Left hindlimb (tissue), 1 donor: ENCODE measurements at places on chromosomes 6 and 20.

DNA sequence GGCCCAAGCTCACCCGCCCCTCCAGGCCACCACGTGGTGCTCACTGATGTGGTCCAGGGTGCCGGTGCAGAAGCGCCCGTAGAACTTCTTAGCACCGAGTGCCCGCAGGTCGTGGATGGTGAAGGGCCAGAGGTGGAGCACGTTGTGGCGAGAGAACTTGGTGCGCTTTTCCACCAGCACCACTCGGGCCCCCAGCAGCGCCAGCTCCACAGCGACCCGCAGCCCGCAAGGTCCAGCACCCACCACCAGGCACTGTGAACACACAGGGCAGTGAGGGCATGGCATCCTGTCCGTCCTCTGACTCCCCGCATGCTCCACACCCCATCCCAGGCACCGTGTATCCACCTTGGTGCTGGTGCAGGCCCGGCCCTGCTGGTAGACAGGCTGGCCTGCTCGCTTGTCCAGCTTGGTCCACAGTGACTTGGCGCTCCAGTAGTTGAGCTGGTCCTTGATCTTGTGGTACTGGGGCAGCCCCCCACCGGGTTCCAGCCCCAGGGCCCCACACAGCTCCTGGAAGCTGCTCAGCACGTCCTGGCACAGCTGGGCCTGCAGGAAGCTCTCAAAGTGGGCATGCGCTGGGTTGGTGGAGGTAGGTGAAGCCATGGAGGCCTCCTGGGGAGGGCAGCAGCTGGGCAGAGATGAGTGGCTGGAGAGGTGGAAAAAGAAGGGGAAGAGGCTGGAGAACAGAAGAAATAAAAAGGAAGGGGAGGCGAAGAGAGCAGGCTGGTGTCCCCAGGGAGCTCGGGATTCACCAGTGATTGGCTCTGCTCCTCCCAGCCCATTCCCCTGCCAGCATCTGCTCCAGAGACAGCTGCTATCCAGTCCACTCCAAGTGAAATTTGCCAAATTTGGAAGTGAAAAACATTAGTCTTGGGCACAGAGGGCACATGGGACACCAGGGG lies 1.7 kb downstream of the MICAL1 start:
- peak; percentile 76 for DNase-seq

- no peak for DNase-seq
These were observed 28.2 kb downstream of the GSTA2 start for GRCh38 chr6:52735071-52735470.

- no peak for DNase-seq
These were observed 156.4 kb downstream of the ASCC3 start for GRCh38 chr6:100724696-100725095.

DNA sequence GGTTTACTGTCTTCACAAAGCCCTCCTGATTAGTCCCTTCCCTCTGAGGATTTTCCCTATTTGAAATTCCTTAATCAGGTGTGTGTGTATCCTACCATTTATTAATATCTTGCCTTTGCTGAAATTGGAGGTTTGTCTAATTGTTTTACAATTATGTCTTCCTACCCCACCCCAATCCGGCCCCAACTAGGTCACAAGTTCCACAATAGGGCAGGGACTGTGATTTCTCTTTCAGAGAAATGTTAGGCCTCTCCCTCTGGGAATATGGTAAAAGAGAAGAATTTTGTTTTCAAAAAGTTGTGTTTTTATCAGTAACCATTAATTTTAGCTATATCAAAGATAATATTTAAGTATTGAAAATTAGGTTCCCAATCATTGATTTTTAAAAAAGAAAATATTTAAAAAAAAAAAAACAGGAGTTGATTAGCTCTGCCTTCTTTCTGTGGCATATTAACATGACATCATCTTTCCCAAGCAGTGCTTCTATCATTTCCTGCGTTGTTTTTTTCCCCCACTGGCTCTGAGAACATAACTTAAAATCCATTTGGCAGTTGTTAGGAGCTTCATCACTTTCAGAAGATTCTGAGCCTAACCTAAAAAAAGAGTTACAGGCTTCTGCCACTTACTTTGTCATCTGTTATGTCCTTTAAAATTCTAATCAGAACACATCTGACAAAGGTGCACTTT lies 36.1 kb downstream of the BLOC1S5 start:
- no peak for DNase-seq

GRCh38 chr6:6694368-6694780 lies 105.9 kb downstream of the LY86 start:
- no peak for DNase-seq
